ENCODE measurements at places on chromosomes 6 and 20. TPM values are rescaled to one million over a fixed set of nuclear protein-coding genes. Genes with fewer than 3 reads are reported as not detected.

Gene ADGRB3
- not detected for total RNA-seq

Gene TEAD3
- total RNA-seq = 0.81 TPM

Gene CLIC1
- total RNA-seq = 334 TPM

Gene CTAGE9
- not detected for total RNA-seq

Gene WFDC11
- total RNA-seq = not detected

Gene PKIB
- 0.90 TPM for total RNA-seq

GRCh38 chr6:158759966-158760617, 59.1 kb downstream of the EZR start:
- no peak for DNase-seq
- H3K27me3 ChIP-seq = no peaks in the 10 kb centered on the region
- peaks cover 3% of the 10 kb centered on the region for H3K4me1 ChIP-seq
- H3K36me3 ChIP-seq = peaks cover 50% of the 10 kb centered on the region
- H3K4me3 ChIP-seq = no peak overlapping the region
- H3K27ac ChIP-seq = peak overlapping the region; percentile 15

DNA sequence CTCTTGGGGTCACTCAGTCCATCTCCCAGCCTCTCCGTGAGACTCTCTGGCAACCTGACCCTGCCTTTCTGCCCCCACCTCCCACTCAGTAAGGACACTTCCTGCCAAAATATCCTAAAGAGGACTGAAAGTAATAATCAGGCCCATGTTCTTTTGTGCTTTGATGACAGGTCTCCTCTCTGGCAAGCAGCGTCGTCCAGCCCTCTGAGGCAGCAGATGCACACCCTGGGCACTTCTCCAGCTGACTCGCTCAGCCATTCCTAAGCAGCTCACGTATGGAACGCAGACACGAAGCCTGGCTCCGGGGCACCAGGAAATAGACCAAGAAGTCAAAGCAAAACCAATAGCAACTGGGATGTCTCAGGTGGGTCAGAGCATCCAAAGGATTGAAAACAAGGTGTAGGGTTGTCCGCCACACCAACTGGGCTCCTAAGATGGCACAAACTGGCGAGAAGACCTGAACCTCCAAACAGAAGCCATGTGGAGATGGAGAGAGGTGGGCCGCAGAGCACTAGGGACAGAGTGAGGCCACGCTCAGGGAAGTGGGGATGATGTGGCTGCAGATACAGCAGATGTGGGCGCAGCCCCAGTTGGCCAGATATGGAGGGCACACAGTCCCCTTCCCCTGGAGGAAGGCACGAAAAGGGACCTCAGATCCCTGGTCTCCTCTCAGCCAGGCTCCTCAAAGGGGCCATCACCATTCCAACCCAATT, 99.3 kb downstream of the PRND start:
- no peaks in the 10 kb centered on the region for H3K27me3 ChIP-seq
- H3K27ac ChIP-seq = no peak overlapping the region
- H3K36me3 ChIP-seq = peaks cover 30% of the 10 kb centered on the region
- H3K4me1 ChIP-seq = peaks cover 30% of the 10 kb centered on the region

GRCh38 chr20:1707588-1708449, 50.2 kb upstream of the SIRPG start:
- H3K4me1 ChIP-seq = peaks cover 22% of the 10 kb centered on the region
- no peaks in the 10 kb centered on the region for H3K27me3 ChIP-seq
- H3K4me3 ChIP-seq = no peak overlapping the region

DNA sequence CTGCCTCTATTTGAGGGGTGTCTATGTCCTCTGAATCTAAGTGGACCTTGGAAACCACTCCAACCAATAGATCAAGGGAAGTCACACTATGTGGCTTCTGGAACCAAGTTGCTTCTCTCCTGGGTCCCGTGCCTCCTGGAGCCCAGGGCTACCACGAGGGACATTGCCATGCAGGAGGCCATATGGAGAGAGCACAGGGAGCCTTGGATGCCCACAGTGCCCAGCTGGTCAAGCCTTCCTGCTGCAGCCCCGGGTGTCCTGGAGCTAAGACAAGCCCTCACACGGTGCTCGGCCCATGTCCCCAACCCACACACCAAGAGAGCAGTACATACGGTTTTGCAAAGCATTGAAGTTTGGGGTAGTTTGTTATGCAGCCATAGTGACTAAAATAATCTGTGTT, 231.6 kb downstream of the SYNDIG1 start:
- no peaks in the 10 kb centered on the region for H3K36me3 ChIP-seq
- no peak for DNase-seq
- H3K4me3 ChIP-seq = no peak overlapping the region
- no peak overlapping the region for H3K27ac ChIP-seq
- no peaks in the 10 kb centered on the region for H3K4me1 ChIP-seq

DNA sequence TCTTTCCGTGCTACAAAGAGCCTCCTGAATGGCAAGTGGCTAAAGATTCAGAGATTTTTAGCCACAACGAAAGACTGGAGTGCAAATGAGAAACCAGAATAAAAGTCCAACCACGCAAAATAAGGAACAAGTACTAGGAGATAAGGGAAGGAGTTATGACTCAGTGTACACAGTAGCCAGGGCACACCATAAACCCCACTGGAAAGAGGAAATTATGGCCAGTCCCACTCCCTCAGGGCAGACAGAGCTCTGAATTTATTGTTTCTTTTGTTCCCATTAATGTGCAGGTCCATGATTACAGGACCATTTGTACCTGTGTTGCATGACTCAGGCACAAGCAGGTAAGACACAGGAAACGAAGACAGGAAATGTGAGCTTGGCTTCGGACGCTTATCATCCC, 150.3 kb upstream of the PREP start:
- no peak for DNase-seq
- H3K4me1 ChIP-seq = no peaks in the 10 kb centered on the region
- peaks cover 11% of the 10 kb centered on the region for H3K27me3 ChIP-seq

GRCh38 chr6:35359744-35360348, 17.5 kb downstream of the PPARD start:
- H3K4me1 ChIP-seq = peaks cover 48% of the 10 kb centered on the region
- no peak overlapping the region for H3K4me3 ChIP-seq
- no peaks in the 10 kb centered on the region for H3K27me3 ChIP-seq
- peaks cover 19% of the 10 kb centered on the region for H3K36me3 ChIP-seq

DNA sequence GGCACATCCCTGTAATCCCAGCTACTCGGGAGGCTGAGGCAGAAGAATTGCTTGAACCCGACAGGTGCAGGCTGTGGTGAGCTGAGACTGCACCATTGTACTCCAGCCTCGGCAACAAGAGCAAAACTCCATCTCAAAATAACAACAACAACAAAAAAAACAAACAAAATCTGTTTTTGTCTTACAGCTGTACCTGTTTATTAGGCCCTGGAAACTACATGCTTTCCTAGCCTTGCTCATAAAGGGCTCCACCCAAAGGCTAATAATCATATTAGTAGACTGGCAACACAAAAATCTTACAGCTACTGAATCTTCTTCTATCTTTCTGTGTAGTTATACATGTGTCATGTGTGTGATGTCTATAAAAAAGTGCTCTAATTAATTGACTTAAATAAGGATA, 503.9 kb upstream of the EYS start:
- H3K36me3 ChIP-seq = no peaks in the 10 kb centered on the region
- no peak overlapping the region for H3K4me3 ChIP-seq
- no peak overlapping the region for H3K27ac ChIP-seq

GRCh38 chr20:33846291-33846935, 35.3 kb downstream of the CHMP4B start:
- H3K4me1 ChIP-seq = peaks cover 70% of the 10 kb centered on the region
- no peak overlapping the region for H3K4me3 ChIP-seq
- no peaks in the 10 kb centered on the region for H3K27me3 ChIP-seq
- DNase-seq = no peak
- peaks cover 15% of the 10 kb centered on the region for H3K36me3 ChIP-seq

DNA sequence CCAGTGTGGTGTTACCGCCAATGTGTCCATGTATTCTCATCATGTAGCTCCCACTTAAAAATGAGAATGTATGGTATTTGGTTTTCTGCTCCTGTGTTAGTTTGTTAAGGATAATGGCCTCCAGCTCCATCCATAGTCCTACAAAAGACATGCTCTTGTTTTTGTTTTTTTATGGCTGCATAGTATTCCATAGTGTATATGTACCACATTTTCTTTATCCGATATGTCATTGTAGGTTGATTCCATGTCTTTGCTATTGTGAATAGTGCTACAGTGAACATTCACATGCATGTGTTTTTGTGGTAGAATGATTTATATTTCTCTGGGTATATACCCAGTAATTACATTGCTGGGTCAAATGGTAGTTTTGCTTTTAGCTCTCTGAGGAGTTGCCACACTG, 207.2 kb downstream of the CDKAL1 start:
- H3K4me3 ChIP-seq = no peak overlapping the region
- no peak overlapping the region for H3K27ac ChIP-seq
- no peaks in the 10 kb centered on the region for H3K27me3 ChIP-seq
- DNase-seq = no peak

DNA sequence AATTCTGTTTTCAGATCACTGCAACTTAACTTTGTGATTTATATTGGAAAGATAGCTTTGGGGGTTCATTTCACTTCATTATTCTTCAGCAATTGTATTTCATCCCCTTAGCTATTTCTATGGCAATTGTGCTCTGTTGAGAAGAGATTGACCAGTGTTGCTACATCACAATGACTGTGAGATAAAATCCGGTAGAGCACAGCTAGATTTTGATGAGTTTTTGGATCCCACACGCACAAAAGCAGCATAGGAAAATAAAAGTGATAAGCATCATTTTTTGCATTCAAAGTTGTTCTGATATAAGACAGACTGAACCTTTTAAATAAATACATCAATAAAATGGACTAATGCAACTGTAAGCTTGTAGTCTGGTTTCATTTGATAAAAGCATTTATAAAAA, 734.8 kb downstream of the KIF16B start:
- no peaks in the 10 kb centered on the region for H3K4me1 ChIP-seq
- no peak for DNase-seq
- H3K27ac ChIP-seq = no peak overlapping the region
- H3K36me3 ChIP-seq = no peaks in the 10 kb centered on the region

DNA sequence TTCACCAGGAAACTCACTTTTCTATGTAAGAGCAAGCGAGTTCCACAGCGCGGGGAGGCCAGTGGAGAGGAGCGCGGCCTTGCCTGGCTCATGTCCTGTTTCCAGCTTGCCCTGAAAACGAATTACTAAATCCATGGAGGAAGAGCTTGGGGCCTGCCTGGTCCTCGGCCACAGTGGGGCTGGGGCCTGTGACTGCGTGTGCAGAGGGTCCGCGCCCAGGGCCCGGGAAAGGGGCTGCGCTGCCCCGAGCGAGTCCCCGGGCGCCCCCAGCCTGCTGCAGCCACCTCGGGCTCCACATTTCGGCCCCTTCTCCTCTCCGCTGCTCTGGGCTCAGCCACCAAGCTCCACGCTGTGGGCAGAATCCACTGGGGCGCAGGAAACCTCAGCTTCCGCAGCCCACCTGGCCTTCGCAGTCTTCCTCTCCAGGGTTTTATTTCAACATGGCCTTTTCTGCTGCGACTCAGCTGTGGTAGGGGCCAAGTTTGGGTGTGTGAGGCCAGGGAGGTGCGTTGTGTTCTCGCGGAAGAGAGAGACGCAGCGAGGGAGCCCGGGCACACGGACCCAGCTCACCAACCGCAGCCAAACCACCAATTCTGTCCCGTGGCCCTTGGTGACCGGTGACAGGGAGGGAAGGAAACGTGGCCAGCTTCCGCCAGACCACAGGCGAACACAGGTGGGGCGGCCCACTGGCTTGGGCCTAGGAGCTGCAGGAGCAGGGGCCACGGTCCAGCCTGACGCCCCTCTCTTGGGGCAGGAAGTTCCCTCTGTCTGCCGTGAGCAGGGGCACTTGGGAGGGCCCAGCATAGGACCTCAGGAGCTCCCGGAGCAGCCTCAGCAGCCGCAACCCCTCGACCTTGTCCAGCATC, 211.4 kb downstream of the ERMARD start:
- H3K27ac ChIP-seq = no peak overlapping the region
- H3K4me1 ChIP-seq = peaks cover 26% of the 10 kb centered on the region

- H3K4me3 ChIP-seq = no peak overlapping the region
- H3K4me1 ChIP-seq = peaks cover 90% of the 10 kb centered on the region
- no peaks in the 10 kb centered on the region for H3K27me3 ChIP-seq
- peak overlapping the region; percentile 84 for H3K27ac ChIP-seq
- DNase-seq = no peak
These were observed 63.2 kb upstream of the ARMH2 start for GRCh38 chr6:24861934-24862333.

GRCh38 chr6:101935732-101936131, 542.2 kb downstream of the GRIK2 start:
- H3K4me3 ChIP-seq = no peak overlapping the region
- no peaks in the 10 kb centered on the region for H3K27me3 ChIP-seq
- no peaks in the 10 kb centered on the region for H3K36me3 ChIP-seq
- no peaks in the 10 kb centered on the region for H3K4me1 ChIP-seq

GRCh38 chr6:169810066-169810989, 58.9 kb downstream of the ERMARD start:
- no peaks in the 10 kb centered on the region for H3K36me3 ChIP-seq
- H3K4me3 ChIP-seq = no peak overlapping the region
- H3K4me1 ChIP-seq = peaks cover 32% of the 10 kb centered on the region
- no peak for DNase-seq
- no peak overlapping the region for H3K27ac ChIP-seq

GRCh38 chr20:46814366-46815232, 80.0 kb upstream of the EYA2 start:
- H3K27me3 ChIP-seq = peaks cover 32% of the 10 kb centered on the region
- H3K27ac ChIP-seq = no peak overlapping the region
- H3K36me3 ChIP-seq = no peaks in the 10 kb centered on the region
- no peaks in the 10 kb centered on the region for H3K4me1 ChIP-seq
- DNase-seq = no peak
- H3K4me3 ChIP-seq = no peak overlapping the region

DNA sequence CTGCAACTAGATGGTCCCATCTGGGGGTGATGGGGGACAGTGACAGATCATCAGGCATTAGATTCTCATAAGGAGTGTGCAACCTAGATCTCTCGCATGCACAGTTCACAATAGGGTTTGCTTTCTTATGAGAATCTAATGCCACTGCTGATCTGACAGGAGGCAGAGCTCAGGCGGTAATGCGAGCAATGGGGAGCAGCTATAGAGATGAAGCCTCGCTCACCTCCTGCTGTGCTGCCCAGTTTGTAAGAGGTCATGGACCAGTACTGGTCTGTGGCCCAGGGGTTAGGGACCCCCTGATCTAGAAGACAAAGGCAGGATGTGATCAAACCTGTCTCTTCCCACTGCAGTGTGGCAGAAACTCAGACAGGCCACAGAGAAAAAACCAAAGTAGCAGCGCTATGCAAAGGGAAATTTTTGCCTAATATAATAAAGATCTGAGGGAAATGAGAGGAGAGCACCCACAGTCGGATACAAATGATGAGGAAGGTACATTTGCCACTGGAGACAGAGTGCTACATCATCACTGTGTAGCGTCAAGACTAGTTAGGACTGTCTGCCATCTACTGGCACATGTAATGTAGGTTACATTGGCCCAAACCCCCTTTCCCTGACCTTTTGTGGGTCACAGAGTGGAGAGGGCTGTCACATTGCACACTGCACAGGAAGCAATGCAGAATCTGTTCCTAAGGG, 4.1 kb upstream of the LY86 start:
- DNase-seq = no peak

DNA sequence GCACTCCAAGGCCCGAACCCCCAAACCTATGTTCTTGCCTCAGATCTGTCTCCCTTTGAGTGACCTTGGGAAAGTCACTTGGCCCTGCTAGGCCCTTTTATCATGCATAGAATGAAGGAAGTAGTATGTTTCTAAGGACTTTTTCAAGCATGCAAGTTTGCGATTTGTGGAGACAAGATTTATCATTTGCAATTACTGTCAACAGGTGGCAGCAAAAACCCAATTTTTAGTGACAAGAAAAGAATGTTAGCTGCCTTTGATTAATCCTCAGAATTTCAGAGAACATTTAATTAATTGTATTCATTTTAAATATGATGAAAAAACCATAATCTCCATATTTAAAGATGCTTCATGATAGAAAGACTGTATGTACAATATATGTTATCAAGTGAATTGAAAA, 28.3 kb upstream of the PREP start:
- H3K4me1 ChIP-seq = peaks cover 2% of the 10 kb centered on the region
- no peak for DNase-seq
- peaks cover 3% of the 10 kb centered on the region for H3K27me3 ChIP-seq
- no peak overlapping the region for H3K27ac ChIP-seq
